ENCODE measurements at places on chromosomes 13 and 19.

DNA sequence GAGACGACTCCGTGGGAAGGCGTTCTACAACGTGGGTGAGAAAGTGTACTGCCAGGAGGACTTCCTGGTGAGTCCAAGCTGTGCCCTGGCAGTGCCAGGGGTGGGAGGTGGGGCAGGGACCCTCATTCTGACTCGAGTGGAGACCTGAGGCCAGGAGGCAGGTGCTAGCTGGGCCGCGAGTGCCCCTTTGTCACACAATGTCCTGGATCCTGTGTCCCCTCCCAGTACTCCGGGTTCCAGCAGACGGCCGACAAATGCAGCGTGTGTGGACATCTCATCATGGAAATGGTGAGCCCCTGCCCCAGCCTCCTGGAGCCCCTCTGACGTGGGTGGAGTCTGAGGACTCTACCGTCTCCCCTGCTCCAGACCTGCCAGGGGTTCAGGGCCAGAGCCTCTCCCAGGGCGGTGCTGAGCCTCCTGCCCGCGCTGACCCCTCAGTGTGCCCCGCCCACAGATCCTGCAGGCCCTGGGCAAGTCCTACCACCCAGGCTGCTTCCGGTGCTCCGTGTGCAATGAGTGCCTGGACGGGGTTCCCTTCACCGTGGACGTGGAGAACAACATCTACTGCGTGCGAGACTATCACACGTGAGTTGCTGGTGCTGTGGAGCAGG is 11.6 kb downstream of the WTIP start:
- DNase-seq, result no peak

DNA sequence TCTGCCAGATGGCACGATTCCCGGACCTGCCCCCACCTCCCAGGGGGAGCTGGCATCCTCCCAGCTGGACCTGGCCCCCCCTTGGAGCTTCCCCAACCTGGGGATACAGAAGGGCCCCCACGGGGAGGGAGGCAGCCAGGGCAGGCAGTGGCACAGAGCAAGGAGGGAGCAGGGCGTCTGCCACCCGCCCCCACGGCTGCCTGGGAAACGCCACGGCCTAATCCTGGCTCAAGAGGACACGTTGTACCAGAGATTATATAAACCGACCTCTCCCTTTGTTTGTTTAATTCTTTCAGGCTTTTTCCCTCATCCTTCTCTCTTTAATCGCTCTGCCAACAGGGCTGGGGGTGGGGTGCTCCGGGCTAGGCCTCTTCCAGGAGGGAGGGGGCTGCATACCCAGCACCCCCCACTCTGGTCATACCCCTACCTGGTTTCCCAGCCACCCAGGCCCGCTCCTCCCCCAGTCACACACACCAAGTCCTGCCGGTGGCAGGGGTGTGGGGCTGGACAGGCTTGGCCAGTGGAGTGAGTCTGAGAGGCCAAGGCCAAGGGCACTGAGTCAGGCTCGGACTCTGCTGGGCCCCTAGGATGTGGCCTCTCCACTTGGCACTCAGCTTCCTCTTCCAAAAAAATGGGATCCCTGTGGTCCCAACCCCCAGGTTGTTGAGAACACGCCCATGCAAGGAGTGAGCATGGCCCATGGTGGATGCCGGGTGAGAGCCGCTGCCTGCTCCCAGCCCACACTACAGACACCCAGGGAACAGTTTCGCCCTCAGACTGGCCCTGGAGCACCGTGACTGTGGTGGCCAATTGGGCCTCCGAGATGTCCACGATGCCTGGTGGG is 29.5 kb upstream of the NFIC start:
- DNase-seq, result no peak

DNA sequence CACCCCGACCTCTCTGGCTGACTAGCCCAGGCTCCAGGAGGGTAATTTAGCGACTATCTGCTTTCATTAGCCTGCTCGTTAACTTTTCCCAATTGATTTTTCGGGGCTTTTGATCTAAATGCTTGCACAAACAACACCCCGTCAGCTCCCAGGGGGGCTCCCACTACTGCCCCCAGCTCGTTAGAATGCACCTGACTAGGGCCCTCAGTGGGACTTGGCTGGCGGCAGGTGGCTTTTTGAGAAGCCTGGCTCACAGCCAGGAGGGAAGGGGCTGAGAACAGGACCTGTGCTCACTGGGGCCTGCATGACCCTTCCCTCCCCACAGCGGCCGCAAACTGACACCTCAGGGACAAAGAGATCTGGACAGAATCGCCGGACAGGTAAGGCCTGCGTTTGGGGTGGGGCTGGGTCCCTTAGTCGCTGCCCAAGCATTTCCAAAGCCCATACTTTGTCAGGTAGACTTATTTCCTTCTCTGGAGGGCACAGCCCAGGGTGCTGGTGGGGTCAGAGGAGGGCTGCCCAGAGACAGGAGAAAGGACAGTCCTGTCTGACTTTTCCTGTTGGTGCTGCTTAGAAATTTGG is 7.6 kb upstream of the CD79A start:
- no peak for DNase-seq

DNA sequence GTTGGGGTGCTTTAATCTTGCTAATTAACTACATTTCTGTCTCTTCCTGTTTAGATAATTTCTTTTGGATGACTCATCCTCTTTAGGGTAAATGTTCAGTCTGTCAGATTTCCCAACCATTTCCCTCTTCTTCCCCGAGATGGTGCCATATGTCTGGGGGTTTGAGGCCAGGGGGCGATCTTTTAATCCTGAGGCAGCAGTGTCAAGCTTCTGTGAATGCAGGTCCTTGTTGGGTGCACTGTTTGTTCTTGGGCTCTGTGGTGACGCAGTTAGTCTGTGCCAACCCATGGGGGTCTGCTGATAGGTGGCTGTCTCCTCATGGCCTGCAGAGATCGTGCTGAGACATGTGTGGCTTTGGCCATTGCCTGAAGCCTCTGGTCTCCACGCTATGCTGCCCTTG is 420.4 kb downstream of the NDFIP2 start:
- DNase-seq, result no peak

DNA sequence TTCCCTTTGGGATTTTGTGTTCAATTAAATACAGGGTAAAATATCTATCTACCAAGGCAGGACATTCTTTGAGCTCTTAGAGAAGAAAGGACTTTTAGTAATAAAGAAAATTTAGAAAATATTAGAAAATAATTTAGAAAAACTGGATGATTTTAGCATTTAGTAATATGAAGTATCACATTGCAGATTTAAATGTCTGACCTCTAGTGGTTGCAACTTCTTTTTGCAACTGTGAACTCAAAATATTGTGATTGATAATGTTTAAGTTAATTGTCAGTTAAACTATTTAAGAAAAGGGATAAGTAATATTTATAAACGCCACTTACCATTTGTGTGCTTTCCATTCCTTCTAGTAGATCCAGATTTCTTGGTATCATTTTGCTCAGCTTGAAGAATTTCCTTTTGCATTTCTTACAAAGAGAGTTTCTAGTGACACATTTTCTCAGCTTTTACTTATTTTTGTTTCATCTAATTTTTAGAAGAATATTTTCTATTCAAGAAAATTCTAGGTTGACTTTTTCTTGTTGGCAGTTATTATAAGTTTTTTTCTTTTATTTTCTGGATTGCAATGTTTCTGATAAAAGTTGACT is 10.3 kb upstream of the POSTN start:
- DNase-seq, result no peak

DNA sequence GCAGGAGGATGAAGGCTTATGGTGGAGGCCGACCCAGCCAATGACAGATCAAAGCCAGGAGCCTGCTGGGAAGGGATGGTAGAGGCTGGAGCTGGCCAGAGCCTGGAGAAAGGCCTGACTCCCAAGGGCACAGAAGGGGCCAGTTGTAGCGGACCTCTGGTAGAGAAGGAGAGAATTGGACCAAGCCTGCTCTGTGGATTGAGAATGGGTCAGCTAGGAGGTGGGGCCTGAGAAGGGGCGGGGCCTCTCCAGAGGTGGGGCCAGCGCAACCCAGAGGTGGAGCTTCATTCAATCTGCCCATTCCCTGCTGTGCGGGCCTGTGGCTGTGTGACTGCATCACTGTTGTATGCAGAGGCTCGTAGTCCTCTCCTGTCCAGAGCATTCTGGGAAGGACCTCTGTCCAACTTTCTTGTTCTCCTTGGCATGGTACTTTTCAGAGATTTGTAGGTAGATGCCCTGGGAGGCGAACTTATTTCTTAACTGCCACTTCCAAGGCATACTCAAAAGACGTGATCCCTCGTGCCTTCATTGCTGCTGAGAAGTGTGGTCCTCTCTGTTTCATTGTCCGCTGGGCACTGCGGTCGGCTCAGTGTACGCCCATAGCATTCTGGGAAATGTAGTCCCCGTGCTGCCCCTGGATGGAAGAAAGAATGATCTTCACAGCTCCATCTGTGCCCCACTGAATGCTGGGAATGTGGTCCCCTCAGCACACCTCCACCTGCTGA is 6.7 kb downstream of the GRIN2D start:
- DNase-seq, result no peak

DNA sequence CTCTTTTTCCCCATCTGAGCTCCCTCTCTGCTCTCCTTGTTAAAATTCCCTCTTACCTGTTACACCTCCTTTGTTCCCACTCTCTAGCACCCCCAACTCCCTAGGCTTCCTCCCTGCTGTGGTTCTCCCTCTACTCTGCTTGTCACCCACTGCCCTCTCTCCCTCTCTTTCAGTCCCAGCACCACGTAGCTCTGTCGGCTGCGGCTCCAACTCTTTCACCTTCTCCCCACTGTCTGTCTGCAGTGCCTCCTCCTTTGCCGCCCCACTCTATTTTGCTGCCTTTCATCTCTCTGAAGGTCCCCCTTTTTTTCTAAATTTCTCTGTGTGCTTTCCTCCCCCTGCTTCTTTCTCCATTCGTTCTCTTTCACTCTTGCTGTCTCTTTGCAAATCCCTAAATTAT is 1.1 kb downstream of the ZNF836 start:
- DNase-seq, result no peak

DNA sequence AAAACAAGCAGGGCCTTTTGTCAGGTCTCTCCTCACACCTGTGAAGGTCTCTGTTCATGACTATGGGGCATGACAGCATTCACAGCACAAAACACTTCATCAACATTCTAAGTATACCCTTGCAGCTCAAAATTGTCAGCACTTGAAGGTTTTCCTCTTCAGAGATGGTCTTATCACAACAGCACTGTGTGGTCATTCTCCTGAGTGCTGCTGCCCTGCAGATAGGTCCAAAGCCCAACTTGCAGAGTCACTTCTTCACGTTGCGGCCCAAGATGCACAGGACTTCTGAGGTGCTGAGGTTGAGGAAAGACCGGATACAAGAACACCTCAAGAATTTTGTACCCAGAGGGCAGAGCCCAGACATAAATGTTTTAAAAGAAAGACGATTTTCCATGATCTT is 574.5 kb downstream of the UQCRFS1 start:
- DNase-seq, result no peak

DNA sequence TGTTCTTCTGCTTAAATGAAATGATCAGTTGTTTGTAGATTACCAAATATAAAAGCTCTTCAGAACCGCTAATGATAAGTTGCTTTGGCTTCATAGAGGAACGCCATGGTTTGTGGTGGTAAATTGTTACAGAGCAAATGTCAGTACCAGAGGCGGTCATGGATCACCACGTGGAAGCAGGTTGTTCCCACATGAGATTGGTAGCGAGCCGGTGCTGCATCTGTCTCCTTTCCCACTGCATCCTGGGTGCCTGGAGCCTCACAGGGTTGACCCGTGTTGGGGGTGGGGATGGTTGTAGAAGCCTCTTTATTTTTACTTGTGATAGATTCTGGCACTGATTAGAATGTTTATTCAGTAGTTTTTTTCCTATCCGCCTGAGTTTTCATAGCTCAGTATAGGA is 14.7 kb downstream of the GARRE1 start:
- no peak for DNase-seq

GRCh38 chr13:20658451-20659040 is 45.0 kb upstream of the IL17D start:
- no peak for DNase-seq

- DNase-seq, result no peak
Observed at GRCh38 chr13:103006641-103007426, 59.4 kb downstream of the SLC10A2 start.

- DNase-seq, result no peak
Observed at GRCh38 chr19:22606954-22607652, 27.0 kb upstream of the ZNF492 start.

DNA sequence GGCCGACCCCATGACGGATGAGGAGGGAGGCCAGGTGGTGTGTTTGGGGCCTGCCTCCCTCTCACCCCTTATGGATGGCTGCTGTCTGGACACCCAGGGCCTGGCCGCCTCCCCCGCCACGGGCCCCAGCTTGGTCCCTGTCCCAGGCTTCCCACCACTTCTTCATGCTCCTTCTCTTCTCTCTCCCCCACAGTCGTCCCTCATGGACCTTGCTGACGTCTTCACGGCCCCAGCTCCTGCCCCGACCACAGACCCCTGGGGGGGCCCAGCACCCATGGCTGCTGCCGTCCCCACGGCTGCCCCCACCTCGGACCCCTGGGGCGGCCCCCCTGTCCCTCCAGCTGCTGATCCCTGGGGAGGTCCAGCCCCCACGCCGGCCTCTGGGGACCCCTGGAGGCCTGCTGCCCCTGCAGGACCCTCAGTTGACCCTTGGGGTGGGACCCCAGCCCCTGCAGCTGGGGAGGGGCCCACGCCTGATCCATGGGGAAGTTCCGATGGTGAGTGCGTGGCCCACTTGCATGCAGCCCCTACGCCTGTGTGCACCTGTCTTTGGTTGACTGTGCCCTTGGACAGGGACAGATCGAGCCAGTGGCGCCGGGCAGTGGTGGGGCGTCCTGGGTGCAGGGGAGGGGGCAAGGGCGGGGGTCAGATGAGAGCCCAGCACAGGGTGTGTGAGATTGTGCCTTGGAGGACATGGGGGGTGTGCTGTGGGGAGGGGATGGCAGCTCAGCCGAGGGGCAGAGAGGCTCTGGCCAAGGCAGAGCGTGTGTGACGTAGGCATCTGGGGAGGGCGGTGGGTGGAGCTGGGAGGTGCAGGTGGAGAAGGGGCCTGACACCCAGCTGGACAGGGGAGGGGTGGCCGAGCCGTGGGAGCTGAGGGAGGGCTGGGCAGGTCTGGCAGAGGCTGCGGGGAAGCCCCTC is 16.8 kb downstream of the EPN1 start:
- DNase-seq, result no peak

- DNase-seq, result no peak
Observed at GRCh38 chr19:46723471-46723870, 6.6 kb upstream of the PRKD2 start.

DNA sequence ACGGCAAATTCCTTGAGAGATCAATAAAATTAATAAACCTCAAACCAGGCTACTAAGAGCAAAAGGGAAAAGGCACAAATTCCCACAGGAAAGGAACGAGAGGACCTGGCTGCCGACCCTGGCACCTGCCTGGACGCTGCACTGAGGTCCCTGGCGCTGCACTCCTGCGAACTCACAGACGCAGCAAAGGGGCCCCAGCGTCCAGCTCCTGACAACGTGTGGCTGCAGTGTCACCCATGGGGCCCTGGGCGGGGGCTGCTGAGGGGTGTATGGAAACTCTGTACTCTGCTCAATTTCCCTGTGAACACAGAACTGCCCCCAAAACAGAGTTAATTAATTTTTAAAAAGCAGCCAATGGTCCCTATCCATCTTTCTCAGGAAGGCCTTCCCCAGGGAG is 61.3 kb upstream of the C13orf46 start:
- DNase-seq, result no peak

DNA sequence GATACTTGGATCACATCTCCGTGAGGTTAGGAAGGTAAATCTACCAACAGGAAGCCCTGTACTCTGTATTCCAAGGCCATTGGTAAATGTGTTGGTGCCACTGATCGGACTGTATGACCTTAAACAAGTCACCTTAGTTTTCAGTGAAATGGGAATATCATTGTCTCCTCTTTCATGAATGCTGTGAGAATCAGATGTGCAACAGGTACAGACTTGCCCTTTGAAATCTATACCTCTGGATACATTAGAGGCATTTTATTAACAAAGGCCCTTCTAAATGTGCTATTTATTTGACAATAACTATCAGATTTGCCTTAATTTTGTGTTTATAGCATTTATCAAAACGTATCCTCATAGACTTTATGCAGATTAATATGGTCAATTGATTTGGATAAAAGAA is 11.0 kb downstream of the NHLRC3 start:
- DNase-seq, result no peak

Data from stimulated activated CD8-positive, alpha-beta memory T cell treated with anti-CD3 and anti-CD28 coated beads, Interleukin-4, amount 100 ng/mL, for 4 hours (primary cell).